ENCODE measurements at places on chromosomes 5 and 9.

DNA sequence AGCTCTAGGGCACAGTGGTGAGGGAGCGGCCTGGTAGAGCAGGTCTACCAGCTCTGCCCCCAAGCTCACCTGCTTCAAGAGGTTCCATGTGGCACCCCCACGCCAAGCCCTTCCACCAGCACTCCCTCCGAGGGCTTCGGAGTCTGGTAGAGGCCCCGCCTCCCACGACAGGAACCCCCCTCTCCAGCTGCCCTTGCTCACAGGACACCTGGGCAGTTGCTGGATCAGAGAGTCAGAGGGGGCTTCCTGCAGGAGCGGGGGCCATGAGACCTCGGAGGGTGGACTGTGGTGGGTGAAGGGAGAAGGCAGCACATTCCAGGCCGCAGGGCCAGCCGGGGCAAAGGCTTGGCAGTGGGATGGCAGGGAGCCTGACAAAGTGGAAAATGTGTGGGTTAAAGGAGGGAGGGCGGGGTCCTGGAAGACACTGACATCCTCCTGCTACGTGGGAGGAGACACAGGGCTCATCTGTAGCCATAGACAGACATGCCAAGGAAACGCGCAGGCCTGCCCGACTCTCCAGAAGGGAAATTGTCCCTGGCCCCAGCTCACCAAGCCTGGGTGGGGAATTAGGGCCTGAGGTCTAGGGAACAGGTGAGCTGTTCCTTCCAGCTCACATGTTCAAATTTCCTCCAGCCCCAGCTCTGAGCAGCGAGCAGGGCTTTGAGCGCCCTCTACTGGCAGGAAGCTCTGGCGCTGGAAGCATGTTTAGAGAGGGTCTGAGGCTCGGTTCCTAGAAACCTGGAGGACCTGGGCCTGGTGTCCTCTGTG is 74.2 kb downstream of the NTNG2 start:
- no peak for DNase-seq

- no peak for DNase-seq
Measured at GRCh38 chr5:90915393-90915792, 356.8 kb downstream of the ADGRV1 start.

- DNase-seq, result no peak
Measured at GRCh38 chr5:158145827-158146226, 286.9 kb upstream of the CLINT1 start.

GRCh38 chr5:152813526-152813925 is 408.4 kb upstream of the NMUR2 start:
- DNase-seq, result no peak

DNA sequence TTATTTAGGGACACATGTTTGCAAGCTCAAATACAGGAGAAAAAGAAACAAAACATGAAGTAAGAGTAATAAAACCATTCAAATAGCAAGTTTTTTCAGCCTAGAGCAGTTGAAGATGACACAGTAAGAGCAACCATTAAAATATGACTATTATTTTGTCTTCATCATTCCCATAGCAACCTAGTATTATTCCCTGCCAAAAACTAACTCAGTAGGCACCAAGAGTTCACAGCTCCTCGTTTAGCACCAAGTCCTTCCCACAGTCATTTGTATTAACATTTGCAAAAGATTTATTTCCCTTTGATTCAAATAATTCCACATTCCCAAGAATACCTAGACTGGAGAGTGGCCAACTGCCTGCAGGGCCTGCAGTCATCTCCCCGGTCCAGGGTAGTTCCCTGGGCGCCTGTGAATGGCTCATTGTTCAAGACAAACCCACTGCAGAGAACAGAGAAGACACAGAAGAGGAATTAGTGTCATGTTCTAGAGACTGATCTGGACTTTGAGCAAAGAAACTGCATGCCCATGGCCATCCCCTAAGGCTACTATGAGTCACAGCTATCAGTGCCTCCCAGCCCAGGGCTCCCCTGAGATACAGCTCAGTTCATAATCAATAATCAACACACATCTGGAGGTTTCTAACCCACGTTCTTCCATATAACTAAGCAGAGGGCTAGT is 139.1 kb upstream of the MAP3K1 start:
- no peak for DNase-seq

GRCh38 chr9:134130503-134131375 is 5.1 kb upstream of the WDR5 start:
- DNase-seq, result no peak

- DNase-seq, result no peak
Measured at GRCh38 chr5:171541341-171541776, 121.9 kb downstream of the FGF18 start.

GRCh38 chr5:133781436-133782225 is 169.3 kb upstream of the FSTL4 start:
- no peak for DNase-seq

DNA sequence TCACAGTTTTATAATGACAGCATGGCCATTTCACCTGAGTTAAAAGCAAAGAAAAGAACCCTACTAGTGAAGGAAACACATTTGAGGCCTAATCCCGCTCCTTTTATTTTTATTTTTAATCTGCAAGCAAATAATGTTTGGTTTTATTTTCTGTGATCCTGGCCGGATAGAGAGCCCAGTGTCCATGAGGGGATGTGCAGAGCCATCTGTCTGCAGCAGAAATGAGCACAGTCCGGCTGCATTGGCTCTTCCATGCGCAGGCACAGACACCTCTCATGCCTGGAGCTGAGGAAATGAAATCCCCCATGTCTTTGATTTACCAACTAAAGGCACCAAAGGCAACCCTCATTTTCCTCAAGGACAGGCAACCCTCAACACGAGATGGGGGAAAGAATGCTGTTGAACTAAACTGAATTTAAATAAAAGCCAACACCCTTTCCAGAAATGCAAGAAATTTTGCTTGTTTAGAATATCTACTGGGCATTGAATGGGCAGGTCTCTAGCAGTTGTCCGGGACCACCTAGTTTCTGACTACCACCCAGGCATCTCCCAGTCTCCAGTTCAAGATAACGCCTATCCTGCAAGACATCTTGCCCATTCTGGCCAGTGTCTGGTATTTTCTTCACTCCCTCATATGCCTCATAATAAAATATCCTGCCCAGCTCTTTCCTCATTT is 47.9 kb upstream of the SEMA6A start:
- no peak for DNase-seq

GRCh38 chr5:175706499-175706898 is 48.6 kb downstream of the HRH2 start:
- no peak for DNase-seq

DNA sequence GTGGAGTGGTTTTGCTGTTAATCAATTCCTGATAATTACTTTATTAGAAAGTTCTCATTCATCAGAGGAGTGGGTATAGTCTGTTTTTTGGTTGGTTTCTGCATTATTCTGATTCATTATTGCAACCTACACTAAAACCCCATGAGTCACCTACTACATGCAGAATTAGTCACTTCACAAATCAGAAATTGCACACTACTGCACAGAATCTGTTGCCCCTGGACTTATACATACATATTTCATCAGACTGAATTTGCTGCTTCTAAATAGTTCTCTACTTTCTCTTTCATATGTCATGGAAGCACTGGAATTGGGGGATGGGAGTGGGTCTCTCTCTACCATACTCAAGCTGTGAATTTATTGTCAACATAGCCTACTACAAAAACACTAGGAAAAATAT is 585.1 kb downstream of the DNAH5 start:
- DNase-seq, result no peak

GRCh38 chr5:33894566-33894965 is 2.8 kb upstream of the ADAMTS12 start:
- no peak for DNase-seq

- DNase-seq, result no peak
Measured at GRCh38 chr5:94397508-94397907, 220.9 kb downstream of the KIAA0825 start.

- no peak for DNase-seq
Measured at GRCh38 chr5:39177631-39177964, 41.8 kb downstream of the FYB1 start.

- no peak for DNase-seq
Measured at GRCh38 chr5:135376961-135377624, 21.9 kb downstream of the MACROH2A1 start.

- DNase-seq, result no peak
Measured at GRCh38 chr5:133225671-133226152, 173.9 kb downstream of the HSPA4 start.

GRCh38 chr9:109176386-109176785 is 9.3 kb upstream of the FRRS1L start:
- no peak for DNase-seq

DNA sequence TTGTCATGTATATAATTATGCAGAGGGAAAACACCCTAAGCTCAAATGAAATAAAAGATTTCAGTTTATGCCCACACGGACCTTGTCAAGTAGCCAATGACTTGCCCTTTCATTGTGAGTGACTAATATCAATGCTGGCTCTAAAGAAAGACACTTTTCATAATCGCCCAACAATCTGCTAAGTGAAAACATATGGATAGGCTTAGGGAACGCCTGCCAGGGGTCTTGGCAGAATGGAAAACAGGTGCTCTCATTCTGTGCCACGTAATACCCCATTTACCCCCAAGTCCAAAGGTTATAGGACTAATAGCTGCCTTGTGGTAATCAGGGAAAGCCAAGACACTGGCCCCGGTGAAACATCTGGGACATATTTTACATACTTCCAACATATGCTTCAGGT is 157.7 kb downstream of the SLF1 start:
- DNase-seq, result no peak

DNA sequence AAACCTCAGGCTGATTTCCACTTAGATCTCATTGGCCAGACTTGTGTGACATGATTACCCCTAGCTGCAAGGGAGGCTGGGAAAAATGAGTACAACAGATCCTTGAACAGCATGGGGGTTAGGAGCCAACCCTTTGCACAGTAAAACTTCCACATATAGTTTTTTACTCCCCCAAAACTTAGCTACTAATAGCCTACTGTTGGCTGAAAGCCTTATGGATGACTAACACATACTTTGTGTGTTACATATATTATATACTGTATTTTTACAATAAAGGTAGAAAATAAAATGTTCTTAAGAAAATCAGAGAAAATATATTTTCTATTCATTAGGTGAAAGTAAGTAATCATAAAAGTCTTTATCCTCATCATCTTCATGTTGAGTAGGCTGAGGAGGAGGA is 217.4 kb downstream of the NMUR2 start:
- no peak for DNase-seq

GRCh38 chr5:165360784-165361542 is 1855.5 kb downstream of the MAT2B start:
- DNase-seq, result no peak

- DNase-seq, result no peak
Measured at GRCh38 chr5:119484884-119485283, 32.6 kb downstream of the HSD17B4 start.

- DNase-seq, result no peak
Measured at GRCh38 chr5:112083623-112084022, 326.6 kb upstream of the NREP start.

- DNase-seq, result no peak
Measured at GRCh38 chr5:80885396-80886000, 74.7 kb upstream of the RASGRF2 start.

GRCh38 chr9:131656356-131657036 is 83.4 kb downstream of the RAPGEF1 start:
- DNase-seq, result no peak

Data from cortex of kidney (tissue), 1 donor.